CD4-positive, alpha-beta T cell treated with Interleukin-17A for 1 hour (primary cell): ENCODE measurements at places on chromosomes 2 and 18.

DNA sequence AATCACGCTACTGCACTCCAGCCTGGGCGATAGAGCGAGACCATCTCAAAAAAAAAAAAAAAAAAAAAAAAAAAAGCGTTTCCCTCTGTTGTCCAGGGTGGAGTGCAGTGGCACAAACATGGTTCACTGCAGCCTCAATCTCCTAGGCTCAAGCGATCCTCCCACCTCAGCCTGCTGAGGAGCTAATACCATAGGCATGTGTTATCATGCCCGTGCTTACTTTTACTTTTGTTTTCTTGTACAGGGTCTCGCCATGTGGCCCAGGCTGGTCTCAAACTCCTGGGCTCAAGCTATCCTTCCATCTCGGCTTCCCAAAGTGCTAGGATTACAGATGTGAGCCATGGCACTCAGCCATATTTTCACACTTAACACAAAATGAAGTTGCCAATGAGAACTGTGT, 37.5 kb downstream of the PSME4 start:
- DNase-seq, result no peak

GRCh38 chr2:220259662-220260061, 632.2 kb downstream of the SLC4A3 start:
- DNase-seq, result no peak

- DNase-seq, result no peak
Measured at GRCh38 chr18:64852281-64852680, 703.4 kb upstream of the LINC00305 start.

GRCh38 chr2:90207454-90208058, 1516.1 kb downstream of the RPIA start:
- no peak for DNase-seq

- DNase-seq, result no peak
Measured at GRCh38 chr2:239803102-239803765, 221.9 kb downstream of the NDUFA10 start.

DNA sequence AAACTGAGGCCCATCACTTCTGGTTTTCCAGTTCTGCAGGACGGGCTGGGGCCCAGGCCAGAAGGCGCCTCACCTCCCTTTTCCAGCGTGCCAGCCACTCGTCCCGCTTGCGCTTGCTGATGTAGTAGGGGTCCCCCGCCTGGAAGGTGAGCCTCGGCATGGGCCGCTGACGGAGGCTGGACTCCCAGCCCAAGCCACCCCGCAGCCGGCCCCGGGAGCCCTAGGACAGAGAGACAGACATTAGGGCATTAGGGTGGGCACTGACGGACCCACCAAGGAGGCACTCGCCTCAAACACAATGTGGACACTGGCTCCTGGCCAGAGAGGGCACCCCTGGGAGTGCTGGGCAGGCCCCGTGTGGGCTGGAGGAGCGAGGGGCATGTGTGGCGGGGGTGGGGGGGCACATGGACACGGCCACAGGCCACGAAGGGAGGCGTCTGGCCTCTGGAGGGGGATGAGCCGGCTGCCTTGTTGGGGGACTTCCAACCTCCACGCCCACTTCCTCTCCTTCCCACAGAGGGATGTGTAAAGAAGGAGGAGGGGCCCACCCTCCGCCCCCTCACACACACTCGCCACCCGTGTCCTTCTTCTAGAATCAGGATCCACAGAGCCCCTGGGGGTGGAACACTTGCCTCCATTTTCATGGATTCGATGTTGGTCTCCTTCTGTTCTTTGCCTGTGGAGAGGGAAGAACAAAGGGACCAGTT, 66.7 kb downstream of the DNMT3A start:
- peak; percentile 80 for DNase-seq

- DNase-seq, result no peak
Measured at GRCh38 chr2:29629495-29629894, 291.9 kb downstream of the ALK start.

DNA sequence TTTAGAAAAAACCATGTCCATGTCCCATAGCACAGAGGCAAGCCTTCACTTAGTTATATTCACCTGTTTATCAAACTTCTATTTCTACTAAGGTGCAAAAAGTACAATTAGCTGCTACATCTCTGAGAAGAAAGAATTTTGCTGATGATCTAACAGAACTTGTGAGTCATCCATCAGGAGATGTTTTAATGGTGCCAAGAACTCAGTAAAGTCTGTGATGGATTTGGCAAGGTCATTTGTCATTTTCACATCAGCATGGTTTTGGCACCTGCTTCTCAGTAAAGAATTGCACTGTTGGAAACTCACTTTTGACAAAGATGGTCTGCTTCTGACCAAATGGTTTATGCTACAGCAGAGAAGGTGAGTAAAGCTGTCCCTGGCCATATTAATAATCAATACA, 195.7 kb upstream of the TMEFF2 start:
- no peak for DNase-seq

GRCh38 chr2:121303531-121304263, 18.7 kb upstream of the TFCP2L1 start:
- no peak for DNase-seq

- no peak for DNase-seq
Measured at GRCh38 chr2:56540916-56541315, 357.1 kb downstream of the CCDC85A start.

GRCh38 chr2:201320701-201321100, 36.4 kb downstream of the FLACC1 start:
- DNase-seq, result no peak

DNA sequence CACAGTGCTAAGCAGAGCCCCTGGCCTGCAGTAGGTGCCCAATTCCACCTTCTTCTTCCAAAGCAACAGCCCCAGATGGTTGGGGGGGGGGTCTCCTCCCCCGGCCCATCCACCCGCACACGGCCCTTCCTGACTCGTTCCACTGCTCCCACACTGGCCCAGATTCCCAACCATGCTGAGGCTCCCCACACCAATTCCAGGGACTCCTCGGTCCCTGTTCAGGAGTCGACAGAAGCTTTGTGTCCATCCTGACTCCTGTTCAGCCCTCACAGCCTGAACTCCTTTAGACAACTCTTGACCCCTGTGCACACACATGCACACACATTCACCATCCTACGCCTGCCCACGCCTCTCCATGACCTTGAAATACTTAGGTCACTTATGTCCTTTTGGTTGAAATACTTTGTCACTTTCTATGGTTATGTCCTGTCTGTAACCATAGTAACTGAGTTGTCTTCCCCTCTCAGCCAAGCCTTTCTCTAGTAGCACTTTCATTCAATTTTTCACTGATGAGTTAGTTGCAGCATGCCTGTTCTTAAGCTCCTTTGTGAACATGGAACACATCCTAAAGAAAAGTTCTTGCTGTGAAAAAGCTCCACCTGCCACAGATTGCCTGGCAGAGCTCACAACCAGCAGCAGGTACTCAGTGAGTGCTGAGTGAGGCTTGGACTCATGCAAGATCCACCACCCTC, 225.8 kb downstream of the SEPTIN10 start:
- no peak for DNase-seq

DNA sequence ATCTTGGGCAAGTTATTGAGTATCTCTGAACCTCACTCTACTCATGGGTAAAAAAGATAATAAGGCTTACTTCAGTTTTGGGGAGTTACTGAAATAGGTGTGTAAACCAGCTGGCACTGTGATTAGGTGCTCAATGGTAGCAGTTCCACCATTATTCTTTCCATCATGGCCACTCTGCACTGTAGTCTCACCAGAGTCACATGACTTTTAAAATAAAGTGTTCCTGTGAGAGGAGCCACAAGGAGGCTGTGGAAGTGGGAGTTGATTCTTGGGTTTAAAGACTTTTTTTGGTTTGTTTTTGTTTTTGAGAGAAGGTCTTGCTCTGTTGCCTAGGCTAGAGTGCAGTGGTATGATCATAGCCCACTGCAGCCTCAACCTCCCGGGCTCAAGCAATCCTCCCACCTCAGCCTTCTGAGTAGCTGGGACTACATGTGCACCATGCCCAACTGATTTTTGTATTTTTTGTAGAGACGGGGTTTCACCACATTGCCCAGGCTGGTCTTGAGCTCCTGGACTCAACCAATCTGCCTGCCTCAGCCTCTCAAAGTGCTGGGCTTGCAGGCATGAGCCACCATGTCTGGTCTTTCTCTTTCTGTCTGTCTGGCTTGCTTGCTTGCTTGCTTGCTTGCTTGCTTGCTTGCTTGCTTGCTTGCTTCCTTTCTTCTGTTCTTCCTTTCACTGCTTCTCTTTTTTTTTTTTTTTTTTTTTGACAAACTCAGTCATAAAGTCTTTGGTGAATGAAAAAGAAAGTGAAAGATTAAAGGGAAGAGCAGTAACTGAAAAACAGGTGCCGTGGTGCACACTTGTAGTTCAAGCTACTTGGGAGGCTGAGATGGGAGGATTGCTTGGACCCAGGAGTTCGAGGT, 21.2 kb upstream of the ACVR1 start:
- peak; percentile 62 for DNase-seq

DNA sequence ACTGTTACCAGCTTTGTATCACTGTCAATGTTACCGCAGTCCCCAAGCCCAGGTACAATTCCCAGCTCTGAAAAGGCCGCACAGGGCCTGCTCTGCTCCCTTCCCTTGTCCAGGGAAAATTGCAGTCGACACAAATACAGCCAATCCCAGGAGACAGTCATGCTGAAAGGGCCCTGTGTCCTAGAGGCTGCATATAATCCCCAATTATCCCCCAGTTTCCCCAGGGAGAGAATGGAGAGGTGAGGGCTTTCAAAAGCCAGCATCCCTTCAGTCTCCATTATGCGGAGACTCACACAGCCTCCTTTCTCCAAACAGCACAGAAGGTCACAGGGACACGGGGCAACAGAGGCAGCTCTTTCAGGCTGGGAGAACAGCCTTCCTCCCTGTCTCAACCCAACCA, 17.1 kb upstream of the CTIF start:
- DNase-seq, result no peak

GRCh38 chr2:157441072-157441454, 2.8 kb downstream of the CYTIP start:
- peak; percentile 82 for DNase-seq

DNA sequence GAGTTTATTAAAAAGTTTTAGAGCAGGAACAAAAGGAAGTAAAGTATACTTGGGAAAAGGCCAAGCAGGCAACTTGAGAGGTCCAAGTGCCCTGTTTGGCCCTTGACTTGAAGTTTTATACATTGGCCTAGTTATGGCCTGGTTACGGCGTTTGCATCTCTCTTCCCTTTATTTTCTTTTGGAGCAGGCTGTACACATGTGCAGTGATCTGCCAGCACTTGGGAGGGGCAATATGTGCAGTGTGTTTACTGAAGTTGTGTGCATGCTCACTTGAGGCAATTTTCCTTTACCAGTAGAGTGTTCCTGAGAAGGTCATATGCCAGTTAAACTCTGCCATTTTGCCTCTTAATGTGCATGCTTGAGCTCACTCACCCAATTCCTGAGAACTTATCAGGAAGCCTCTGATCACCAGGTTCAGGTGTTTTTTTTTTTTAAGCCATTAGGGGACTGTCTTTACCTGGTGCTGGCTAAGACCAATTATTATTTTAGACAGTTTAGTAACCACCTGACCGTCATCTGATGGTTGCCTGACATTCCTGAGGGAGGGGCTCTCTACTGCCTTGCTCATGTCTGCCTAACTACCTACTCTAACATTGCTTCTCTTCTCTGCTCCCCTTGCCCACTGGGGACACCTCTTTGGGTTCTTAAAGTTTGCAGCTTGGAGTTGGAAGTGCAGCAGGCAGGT, 48.0 kb downstream of the SCN2A start:
- no peak for DNase-seq

DNA sequence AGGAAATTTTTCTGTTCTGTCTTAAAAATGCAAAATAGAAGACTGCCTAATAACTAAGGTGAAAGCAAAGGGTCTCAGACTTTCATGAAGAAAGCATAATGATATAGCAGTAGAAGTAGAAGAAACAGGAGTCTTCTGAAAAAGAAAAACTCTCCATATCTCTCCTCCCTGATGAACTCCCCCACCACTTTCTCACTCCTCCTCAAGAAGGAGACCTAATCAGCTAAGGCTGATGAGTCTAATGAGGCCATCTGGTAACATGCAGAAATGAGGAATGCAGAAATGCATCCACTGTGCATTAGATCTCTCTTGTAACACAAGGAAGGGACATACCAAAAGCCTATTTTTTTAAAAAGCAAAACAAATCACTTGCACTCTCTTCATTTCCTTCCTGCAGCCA, 273.7 kb upstream of the UBE2E3 start:
- no peak for DNase-seq

DNA sequence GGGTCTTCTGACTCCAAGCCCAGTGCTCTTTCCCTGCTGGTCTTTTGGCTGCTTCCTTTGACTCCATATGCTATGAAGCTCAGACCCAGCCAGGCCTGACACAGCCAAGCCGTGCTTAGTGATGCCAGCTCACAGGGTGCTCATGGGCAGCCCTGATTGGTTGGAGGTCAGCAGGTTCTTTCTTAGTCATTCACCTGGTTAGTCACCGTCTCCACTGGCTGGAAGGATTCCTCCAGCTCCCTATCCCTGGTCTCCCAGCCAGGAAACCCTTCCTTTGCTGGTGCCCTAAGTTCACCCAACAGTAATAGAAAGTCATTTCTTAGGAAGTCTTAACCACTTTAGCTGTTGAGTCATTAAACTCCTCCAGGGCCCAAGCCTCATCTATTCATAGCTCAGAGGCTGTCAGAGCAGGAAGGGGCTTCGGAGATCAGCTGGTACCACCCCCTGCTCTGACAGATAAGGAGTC, 3.9 kb downstream of the KCNK3 start:
- DNase-seq, result no peak
